Astrocyte of the cerebellum (primary cell): ENCODE measurements at places on chromosomes 12 and 14.

- DNase-seq: no peak
Measured at GRCh38 chr12:11949738-11950411, 120.9 kb upstream of the BCL2L14 start.

DNA sequence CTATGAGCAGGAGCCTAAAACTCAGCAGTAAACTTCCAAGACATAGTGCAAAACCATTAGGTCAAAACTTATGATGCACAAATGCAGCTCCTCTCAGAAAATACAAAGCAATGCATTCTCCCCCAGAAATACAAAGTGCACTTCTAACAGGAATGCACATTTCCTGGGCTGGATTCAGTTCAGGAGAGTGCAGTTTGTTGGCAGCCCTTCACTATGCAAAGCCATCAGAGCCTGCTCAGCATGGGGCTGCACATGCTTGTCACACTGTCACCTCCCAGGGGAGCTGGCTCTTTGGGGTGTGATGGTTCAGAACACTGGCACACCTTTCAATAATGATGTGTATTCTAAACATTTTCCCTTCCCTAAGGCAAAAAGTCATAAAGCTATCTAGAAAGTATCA lies 110.4 kb downstream of the KCNK10 start:
- no peak for DNase-seq

DNA sequence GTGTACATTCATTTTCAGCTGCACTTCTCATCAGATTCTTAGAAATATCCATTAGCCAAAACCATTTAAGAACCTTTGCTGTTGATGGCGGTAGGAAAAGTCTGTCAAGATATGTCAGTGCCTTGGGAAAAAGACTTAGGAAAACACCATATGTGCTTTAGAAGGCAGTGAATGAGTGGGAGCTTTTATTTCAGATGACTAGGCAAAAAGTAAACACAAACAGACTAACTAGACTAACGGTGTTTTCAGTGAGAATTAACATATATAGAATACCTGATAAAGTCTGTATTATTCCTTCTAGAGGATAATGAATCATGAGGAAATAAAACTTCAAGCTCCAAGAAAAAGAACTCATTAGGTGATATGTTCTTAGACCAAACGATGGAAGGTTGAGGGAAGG lies 418.9 kb downstream of the NAV3 start:
- DNase-seq: no peak

GRCh38 chr12:45415393-45415817 lies 199.5 kb downstream of the ANO6 start:
- peak; percentile 87 for DNase-seq

GRCh38 chr12:104886418-104887401 lies 71.4 kb downstream of the SLC41A2 start:
- peak; percentile 35 for DNase-seq

GRCh38 chr12:97097734-97098133 lies 190.7 kb downstream of the NEDD1 start:
- DNase-seq: no peak

DNA sequence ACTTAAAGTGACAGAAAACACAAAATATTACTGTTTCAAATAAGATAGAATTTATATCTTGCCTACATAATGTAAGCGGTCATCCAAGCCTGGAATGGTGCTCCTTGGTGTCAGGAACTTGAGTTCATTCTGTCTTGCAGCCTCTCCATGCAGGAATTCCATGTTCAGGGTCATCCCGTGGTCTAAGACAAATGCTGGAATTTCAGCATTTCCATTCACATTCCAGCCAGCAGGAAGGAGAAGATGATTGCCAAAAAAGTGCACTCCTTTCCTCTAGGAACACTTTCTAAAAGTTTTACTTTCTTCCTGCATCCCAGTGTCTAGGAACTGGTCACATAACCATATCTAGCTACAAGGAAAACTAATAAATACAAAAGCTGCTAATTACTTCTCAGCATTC lies 106.3 kb downstream of the PTPRO start:
- no peak for DNase-seq

- DNase-seq: no peak
Measured at GRCh38 chr14:79586416-79586815, 624.9 kb downstream of the DIO2 start.

DNA sequence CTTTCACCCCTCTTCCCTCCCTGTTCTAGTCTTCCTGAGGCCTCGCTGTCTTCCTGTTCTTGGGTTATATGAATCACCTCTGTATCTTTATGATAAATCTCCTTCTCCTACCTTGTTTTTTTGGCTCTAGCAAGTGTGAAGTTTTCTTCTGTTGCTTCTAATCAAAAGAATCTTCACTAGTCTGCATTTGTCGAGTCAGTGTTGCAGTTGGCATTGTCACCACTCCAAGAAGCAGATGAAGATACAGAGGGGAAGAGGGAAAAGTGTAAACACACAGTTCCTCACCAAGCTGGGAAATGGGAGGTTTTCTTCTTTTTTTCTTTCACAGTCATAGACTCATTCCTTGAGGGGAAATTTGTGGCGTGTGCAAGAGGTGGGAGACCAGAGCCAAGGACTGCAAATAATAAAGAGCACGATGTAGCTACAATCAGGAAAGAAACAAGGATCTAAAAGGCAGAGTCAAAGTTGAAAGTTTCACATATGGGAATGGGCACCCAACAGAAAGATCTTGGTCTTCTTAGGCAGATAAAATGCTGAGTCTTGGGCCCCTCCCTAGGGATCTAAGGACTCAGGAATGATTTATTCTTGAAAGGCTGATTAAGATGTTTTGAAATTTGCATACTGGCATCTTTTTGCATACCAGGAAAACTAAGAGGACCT lies 22.2 kb upstream of the PRICKLE1 start:
- no peak for DNase-seq

GRCh38 chr12:104764225-104765091 lies 193.6 kb downstream of the SLC41A2 start:
- DNase-seq: no peak

GRCh38 chr12:14264316-14264715 lies 101.2 kb upstream of the ATF7IP start:
- DNase-seq: no peak

GRCh38 chr12:62776997-62777396 lies 158.0 kb downstream of the PPM1H start:
- DNase-seq: no peak

DNA sequence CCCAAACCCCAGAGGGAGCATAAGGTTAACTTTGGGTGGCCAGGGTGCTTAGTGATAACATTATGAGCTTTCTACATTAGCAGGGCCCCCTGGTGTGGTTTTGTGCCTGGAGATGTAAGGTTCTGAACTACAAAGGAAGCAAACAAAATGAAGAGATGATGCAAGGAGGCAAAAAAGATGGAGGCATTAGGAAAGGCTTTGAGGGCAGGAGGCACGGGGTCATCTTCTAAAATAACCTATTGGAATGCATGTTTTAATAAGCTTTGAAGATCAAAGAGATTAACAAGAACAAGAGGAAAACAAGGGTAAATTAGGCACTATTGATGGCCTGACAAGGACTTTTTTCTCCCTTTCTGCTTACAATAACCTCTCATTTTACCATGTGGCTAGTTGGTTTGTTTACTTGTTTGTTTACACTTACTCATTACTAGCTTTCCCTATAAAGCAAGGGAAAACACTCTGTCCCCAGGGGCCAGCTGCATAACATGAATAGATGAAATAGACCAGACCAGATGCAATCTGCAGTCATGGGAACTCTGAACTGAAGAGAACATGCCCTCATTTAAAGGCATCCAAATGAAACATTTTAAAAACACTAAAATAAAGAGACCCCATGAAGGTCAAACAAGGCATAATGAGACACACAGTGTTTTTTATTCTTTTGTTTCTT lies 390.3 kb downstream of the DIO2 start:
- DNase-seq: no peak

- no peak for DNase-seq
Measured at GRCh38 chr14:92549105-92549858, 35.7 kb downstream of the RIN3 start.

GRCh38 chr14:91369628-91370445 lies 47.8 kb downstream of the CCDC88C start:
- DNase-seq: no peak

DNA sequence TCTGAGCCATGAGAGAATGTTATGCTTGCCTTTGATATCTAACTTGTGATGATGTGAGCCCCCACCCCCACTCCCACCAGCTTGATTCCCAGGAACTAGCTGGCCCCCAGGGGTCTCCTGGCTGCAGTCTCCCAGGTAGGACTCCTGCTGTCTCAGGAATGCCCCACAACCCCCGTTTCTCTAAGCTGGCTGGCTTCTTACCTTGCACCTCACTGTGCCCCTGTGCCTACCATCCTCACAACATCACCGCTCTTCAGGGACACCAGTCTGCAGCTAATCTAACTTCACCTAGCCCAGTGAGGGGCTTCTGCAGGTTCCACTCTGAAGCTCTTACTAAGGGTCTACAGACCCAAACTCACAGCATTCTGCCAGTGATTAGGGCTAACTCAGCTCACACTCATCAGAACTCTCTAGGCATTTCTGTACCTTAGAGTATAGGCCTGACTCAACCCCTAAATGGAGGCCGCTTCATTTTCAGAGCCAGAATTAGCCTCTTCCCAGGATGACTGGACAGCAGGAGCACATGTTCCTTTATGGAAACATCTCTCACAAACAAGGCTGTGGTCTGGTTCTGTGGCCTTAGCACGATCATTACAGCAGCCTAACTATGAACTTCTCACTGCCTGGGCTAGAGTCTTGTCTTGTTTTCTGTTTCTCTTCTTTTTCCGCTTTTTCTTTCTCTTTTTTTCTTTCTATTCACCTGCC lies 72.8 kb upstream of the IFNG-AS1 start:
- DNase-seq: no peak

- no peak for DNase-seq
Measured at GRCh38 chr14:95515080-95515489, 1.4 kb downstream of the SYNE3 start.

- peak; percentile 13 for DNase-seq
Measured at GRCh38 chr12:7439579-7440505, 4.1 kb downstream of the CD163L1 start.

- no peak for DNase-seq
Measured at GRCh38 chr12:2633825-2634200, 161.0 kb upstream of the FKBP4 start.

GRCh38 chr14:102050625-102051024 lies 36.2 kb downstream of the HSP90AA1 start:
- peak; percentile 86 for DNase-seq

DNA sequence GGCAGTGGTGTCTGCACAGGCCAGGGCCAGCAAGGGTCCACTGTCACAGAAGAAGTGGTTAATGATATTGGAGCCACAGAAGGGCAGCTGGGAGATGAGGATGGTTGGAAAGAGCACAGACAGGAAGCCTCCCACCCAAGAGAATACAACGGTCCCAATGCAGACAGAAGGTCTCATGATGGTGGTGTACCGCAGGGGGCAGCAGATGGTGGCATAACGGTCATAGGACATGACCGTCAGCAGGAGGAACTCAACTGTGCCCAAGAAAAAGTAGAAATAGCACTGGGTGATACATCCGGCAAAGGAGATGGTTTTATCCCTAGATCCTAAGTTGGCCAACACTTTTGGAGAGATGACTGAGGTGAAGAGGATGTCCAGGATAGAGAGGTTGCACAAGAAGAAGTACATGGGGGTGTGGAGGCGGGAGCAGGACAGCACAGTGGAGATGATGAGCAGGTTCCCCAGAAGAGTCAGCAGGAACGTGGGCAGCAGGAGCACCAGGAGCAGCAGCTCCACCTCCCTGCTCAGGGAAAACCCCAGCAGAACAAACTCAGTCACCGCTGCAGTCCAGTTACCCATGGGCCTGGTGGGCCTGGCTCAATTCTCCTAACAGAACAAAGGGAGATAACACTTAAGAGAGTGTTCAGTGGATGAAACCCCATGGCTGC lies 9.8 kb downstream of the OR6J1 start:
- no peak for DNase-seq

DNA sequence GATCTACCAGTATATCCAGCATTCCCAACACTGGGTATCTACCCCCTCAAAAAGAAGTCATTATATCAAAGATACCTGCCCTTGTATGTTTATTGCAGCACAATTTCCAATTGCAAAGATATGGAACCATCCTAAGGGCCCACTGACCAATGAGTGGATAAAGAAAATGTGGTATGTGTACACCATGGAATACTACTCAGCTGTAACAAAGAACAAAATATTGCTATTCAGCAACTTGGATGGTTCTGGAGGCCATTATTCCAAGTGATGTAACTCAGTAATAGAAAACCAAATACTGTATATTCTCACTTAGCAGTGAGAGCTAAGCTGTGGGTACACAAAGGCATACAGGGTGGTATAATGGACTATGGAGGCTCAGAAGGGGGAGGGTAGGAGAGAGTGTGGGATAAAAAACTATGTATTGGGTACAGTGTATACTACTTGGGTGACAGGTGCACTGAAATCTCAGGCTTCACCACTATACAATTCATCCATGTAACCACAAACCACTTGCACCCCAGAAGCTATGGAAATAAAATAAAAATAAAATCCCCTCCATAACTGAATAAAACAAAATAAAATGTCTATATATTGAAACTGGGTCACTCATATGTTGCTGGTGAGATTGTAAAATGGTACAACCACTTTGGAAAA lies 34.7 kb upstream of the STK38L start:
- DNase-seq: no peak

GRCh38 chr12:120847814-120848213 lies 56.3 kb downstream of the SPPL3 start:
- no peak for DNase-seq

- DNase-seq: no peak
Measured at GRCh38 chr14:21096438-21096837, 2.0 kb downstream of the ZNF219 start.

DNA sequence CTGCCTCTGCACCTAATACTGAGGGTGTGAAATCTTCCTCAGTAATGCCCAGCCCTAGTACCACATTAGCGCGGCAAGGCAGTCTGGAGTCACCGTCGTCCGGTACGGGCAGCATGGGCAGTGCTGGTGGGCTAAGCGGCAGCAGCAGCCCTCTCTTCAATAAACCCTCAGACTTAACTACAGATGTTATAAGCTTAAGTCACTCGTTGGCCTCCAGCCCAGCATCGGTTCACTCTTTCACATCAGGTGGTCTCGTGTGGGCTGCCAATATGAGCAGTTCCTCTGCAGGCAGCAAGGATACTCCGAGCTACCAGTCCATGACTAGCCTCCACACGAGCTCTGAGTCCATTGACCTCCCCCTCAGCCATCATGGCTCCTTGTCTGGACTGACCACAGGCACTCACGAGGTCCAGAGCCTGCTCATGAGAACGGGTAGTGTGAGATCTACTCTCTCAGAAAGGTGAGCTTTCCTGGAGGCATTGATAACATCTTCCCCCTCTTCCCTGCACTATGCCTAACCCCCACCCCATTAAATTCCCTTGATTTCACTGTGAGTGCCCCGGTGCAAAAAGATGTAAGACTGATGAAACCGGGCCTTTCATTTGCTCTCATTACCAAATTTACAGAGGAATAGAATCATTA lies 291.4 kb downstream of the NAV3 start:
- DNase-seq: peak; percentile 91

GRCh38 chr12:113700943-113701342 lies 229.3 kb upstream of the LHX5 start:
- no peak for DNase-seq

- no peak for DNase-seq
Measured at GRCh38 chr12:124085419-124086296, 112.6 kb downstream of the ZNF664 start.

DNA sequence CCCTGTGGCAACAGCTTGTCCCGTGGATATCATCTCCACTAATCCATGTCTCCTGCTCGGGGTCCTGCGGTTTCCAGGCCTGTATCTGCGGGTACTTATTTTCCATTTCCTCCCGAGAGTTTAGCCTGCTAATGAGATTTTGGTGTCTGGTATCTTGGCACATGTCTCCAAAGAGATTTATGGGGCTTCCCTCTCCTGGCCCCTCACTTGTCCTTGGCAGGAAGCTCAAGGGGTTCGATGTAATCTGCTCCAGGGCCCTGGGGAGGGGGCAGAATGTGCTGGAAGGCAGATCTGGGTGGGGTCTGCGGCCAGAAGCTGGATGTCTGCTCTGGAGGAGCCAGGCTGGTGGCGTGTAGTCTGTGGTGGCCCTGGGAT lies 85.7 kb downstream of the KIF26A start:
- DNase-seq: no peak
